ENCODE measurements at places on chromosomes 4 and X.
A peak's percentile ranks its signal among the peaks of the same experiment; 100 is the strongest.

GRCh38 chrX:1483843-1484637 lies 31.3 kb upstream of the ASMTL start:
- no peak for DNase-seq

GRCh38 chrX:119028733-119029330 lies 44.0 kb upstream of the CT47C1 start:
- DNase-seq, result no peak

DNA sequence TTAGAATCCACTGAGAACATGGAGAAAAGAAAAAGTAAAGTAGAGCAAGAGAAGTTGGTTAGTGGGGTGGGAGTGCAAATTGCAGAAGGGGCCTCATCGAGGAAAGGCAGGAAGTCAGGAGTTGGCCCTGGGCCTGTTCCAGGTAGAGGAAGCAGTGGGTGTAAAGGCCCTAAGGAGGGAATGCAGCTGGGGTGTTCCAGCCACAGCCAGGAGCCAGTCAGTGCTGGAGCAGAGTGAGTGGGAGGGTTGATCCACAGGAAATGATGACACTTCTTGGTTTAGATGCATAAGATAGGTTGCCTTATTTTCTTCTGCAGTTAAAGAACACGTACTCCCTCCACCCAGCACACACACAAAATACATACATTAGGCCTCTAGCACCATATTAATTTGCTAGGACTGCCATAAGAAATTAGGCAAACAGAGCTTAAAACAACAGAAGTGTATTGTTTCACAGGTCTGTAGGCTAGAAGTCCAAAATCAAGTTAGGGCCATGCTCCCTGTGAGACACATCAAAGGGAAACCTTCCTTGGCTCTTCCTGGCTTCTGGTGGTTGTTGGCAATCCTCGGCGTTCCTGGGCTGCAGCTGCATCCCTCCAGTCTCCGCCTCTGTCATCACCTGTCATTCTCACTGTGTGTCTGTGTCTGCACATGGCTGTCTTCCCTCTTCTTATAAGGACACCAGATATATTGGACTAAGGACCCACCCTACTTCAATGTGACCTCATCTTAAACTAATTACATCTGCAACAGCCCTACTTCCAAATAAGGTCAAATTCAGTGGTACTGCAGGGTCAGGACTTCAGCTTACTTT lies 205.9 kb downstream of the AASDH start:
- DNase-seq, result no peak

- DNase-seq, result no peak
These were observed 25.3 kb downstream of the HS6ST2 start for GRCh38 chrX:132933170-132933569.

DNA sequence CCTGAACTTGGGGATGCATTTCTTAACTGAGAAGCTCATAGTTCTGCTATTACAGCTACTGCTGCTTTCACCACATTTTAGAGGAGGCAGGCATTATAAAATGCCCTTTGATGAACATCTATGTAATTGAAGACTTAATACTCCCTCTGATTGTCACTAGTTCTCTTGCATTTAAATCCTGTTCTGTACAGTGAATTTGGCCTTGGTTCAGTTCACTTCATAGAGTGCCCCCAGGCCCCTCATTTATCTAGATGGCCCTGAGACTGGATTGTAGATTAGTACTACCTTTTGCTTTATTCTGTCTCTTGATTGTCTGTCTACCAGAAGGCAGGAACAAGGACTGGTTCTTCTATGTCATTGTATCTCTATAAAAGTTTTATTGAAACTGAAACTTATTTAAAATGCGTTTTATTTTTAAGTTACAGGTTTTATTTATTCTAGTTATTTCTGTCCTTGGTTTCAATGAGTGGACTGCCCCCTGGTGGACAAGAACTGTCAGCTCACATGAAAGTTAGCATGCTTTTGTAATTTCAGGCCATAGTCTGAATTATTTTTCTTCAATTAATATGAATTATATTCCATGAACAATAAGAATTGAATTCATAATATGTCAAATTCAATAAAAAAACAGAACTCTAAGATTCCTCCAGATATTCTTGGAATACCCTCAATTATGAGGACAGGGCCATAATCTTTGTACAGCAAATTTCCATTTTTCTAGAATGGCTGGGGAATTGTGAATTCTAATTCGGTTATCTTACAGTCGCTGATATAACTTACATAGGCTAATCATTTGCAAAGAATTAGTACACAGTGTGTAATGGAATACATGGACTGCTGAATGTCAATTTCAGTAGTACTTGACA lies 47.2 kb upstream of the TMEM33 start:
- DNase-seq, result peak; percentile 23
